ENCODE measurements at places on chromosomes 7 and 10.

GRCh38 chr10:110901954-110902819 lies 16.8 kb downstream of the BBIP1 start:
- no peak for DNase-seq

- DNase-seq: no peak
Observed at GRCh38 chr7:151178236-151178635, 8.8 kb downstream of the ASB10 start.

- no peak for DNase-seq
Observed at GRCh38 chr7:17094963-17095574, 203.4 kb upstream of the AHR start.

DNA sequence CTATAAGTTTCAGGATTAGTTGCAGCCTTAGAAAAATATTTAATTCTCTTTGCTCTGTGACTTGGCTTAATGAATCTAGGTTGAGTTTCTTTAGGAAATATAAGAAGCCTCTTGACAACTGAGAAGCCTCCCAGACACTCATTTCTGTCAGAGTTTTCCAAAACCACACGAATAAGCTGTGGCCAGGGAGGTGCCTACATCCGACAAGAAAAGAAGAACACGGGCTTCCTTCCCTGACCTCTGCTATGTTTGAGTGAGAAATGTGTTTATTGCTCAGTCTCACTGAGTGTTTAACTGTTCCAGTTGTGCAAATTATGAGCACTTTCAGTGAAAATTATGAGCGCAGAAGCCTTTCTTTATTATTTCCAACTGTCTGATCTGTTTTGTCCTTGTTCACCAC lies 105.0 kb downstream of the TRIL start:
- no peak for DNase-seq

GRCh38 chr7:39504963-39505362 lies 61.2 kb upstream of the YAE1 start:
- no peak for DNase-seq

DNA sequence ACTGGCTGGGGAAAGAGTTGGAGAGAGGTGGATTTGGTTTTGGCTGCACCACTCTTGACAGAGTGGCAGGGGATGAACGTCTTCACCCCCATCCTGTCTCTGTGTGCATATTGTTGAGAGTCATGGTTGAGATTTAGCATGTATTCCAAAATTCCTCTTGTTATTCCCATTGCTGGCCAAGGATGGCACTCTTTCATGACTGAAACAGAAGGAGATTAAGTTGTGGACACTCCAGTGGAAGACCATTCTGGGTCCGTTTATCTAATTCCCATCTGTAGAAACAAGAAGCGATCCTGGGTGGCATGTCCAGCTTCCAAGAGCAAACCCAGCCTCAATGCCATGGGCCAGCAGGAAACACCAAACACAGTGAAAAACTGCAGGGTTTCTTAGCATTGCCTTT lies 469.0 kb upstream of the IGFBP3 start:
- DNase-seq: no peak

DNA sequence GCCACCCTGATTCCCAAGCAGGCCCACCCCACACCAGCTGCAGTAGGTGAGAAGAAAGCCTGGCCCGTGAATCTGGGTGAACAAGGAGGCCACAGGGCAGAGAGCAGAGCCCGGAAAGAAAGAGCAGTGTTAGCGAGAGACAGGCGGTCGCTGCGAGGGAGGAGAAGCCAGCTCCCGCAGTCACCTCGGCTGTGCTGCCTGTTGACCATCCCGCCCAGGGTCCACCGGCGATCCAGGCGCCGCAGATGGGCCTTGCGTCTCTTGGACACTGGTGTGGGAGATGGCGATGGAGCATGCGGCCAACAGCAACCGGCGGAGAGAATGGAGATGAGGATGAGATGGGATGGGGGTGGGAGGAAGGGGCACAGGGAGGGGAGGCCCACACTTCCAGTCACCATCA lies 128.8 kb downstream of the NEURL1 start:
- no peak for DNase-seq

DNA sequence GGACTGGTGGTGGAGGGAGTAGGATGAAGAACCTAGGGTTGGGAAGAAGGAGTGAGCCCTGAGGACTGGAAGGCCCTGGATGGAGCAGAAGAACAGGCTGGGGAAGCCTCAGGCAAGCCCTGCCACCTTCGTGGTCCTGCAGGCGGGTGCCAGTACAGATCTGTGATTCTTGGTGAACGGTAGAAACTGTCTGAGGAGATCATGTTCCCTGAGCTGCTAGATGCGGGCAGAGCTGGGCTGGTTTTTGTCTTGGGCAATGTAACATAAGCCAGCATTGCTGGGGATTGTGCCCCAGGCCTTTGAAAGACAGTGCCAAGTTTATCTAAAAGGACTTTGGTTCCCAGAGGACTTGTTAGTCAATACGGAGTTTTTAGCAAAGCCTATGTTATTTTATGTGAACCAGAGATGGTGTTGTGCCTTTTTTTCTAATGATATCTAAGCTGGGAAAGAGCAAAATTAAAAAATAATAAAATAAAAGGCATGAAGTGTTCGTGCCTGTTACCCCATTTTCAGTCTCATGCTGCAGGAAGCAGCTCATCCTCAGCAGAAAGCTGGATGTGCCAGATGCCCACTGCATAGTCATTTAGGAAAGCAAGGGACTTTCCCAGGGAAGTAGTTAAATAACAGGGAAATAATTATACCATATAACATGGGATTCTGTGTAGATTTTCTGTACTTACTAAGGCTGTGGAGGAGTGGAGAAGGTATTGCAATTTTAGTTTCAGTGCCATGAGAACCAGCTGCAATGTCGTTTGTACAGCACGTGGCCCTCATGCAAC lies 24.4 kb upstream of the FIGNL1 start:
- DNase-seq: no peak

DNA sequence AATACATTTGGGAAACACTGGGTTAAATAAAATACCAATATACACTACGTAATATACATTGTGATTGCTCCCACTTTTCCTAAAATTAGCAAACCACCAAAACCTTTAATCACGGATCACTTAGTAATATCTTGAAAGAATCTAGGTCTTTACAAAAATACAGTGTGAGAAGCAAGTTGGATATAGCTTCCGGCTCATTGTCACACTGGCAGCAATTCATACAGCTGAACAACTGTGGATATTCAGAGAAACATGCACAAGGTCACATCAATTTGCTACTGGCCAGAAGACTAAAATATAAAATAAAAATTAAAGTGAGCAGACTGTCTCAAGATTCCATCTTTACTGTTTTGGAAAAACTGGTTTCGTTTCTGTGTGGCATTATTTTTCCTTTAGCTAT lies 69.1 kb downstream of the ZNF438 start:
- no peak for DNase-seq

DNA sequence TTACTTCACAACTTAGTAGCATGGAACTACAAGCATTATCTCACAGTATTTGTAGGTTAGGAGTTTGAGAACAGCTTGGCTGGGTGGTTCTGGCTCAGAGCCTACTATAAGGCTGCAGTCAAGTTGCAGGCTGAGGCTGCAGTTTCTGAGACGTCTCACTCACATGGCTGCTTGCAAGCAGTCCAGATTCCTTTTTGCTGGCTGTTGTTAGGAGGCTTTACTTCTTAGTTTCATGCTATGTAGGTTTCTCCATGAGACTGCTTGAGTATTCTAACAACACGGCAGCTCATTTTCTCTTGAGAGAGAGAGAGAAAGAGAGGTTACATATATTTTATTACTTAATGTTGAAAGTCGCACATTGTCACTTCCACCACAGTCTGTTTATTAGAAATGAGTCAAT lies 1073.9 kb downstream of the NXPH1 start:
- DNase-seq: no peak

- no peak for DNase-seq
Observed at GRCh38 chr10:5423771-5424170, 11.4 kb downstream of the NET1 start.

DNA sequence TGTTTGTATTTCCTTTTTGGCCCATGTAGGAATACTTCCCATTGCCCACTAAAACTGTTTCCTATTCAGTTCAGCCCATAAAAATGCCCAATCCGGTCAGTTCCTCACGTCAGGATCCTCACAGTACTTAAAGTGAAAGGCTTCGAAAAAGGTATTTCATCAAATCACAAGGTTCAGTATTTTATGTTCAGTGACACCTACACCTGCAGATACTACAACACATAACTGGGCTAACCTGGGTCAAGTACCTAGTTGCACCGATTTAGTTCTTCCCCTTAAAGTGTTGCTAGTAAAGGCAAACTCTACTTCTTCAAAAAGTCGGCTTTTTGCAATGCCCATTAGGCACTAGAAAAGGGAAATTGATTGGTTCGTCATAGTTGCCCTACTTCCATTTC lies 1.1 kb downstream of the SNX13 start:
- no peak for DNase-seq

DNA sequence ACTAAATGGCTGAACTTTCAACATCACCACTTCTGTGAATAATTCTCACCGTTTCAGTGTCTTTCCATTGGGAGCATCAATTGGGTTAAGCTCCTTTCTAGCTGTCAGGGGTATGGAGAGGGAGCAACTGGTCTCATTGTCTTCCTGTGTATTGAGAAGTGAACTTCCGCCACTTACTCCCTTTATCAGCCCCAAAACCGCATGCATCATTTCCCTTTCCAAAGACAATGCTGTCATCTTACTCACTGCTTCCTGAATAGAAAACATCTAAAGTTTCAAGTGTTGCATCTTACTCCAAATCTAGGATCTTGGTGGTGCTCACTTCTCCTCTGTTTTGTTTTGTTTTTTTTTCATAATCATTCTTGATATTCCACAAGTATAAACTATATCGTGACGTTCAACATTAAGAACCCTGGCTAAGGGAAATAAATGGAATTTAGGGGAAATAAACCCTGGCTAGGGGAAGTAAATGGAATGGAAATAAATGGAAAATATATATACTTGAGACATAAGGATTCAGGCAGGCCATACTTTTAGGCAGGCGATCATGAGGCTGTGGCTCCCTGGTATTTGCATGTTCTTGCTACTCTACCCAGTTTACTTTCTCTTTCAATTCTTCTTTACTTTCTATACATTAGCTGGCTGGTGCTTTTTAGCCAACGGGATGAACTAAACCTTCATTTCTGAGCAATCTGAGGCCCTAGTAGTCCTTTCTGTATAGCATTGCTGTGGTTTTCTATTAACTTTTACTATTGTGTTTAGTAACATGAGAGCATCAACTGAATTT lies 371.9 kb downstream of the BMPER start:
- no peak for DNase-seq

GRCh38 chr7:80584778-80585177 lies 53.7 kb upstream of the CD36 start:
- no peak for DNase-seq

- DNase-seq: no peak
Observed at GRCh38 chr7:34058801-34059135, 153.4 kb downstream of the BMPER start.

GRCh38 chr10:49075743-49076142 lies 39.6 kb downstream of the VSTM4 start:
- no peak for DNase-seq

DNA sequence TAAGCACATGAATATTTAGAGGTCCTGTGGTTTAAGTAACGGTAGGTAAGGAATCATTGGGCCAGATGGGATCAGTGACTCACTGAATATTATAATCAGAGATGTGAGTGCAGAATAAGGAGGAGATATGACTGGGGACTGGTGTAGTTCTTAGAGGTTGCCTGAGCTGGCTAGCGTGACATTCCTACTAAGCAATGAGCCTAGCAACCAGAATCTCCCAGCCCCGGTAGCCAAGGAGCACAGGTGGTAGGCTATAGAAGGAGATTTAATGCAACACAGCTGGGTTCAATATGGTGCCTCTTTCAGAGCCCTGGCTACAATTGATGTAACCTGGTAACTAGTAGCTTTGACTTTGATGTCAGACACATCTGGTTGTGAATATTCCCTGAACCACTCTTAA lies 641.6 kb downstream of the AUTS2 start:
- no peak for DNase-seq

- no peak for DNase-seq
Observed at GRCh38 chr7:150431839-150432658, 18.4 kb upstream of the GIMAP8 start.

DNA sequence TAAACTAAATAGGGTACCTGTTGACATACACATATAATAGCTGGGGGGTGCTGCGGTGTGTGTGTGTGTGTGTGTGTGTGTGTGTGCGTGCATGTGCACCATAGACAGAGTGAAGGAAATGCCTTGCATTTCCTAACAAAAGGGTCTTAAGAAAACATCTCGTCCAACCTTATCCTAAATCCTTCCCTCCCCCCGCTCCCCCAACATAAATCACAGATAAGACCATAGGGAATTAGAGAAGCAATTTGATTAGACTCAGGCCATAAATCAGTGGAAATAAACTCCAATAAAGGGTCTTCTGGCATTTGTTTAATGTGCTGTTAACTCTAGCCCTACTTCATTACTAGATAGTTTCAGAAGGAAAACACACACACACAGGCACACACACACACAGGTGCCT lies 148.5 kb downstream of the PPP1R17 start:
- no peak for DNase-seq

- DNase-seq: no peak
Observed at GRCh38 chr7:41326616-41327015, 376.3 kb downstream of the INHBA start.

DNA sequence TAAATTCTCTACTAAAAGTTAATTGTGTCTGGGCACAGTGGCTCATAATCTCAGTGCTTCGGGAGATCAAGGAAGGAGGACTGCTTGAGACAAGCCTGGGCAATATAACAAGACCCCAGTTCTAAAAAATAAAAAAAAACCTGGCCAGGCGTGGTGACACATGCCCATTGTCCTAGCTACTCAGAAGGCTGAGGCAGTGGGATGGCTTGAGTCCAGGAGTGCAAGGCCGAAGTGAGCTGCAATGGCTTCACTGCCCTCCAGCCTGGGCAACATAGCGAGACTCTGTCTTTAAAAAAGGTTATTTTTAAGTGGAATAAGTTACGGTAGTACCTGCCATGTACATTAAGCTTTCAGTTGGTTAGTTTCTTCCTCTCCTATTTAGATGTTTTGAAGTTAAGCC lies 28.9 kb downstream of the CDK14 start:
- no peak for DNase-seq

DNA sequence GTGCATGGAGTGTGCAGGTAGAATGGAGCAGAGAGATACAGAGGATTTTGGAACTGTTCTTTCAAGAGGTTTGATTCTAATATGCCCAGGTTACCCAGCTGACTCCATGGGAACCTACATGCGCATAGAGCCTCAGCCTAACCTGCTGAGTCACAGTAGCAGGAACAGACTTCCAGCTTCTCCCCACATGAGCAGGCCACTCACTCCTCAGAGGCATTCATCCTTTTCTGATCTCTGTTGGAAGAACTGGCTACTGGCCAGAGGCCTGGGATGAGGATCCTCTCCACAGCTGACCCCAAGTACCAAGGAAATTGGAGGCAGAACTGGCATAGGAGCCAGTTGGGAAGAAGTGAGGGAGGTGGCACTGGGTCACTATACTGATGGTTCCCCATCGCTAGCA lies 17.9 kb upstream of the CCSER2 start:
- no peak for DNase-seq

GRCh38 chr10:78952686-78953085 lies 116.1 kb upstream of the ZMIZ1 start:
- no peak for DNase-seq

- DNase-seq: no peak
Observed at GRCh38 chr7:153887749-153888569, 164.2 kb upstream of the DPP6 start.
